ENCODE measurements at places on chromosomes 7 and 10. TPM values are rescaled to one million over a fixed set of nuclear protein-coding genes. Genes with fewer than 3 reads are reported as not detected.

The FLNC gene
- 591 TPM for total RNA-seq

The ANXA8L1 gene
- 1.2 TPM for total RNA-seq

The ACSL5 gene
- total RNA-seq: 6.3 TPM

The TUBB8 gene
- not detected for total RNA-seq

The TRPV5 gene
- total RNA-seq: not detected

The MOSPD3 gene
- total RNA-seq: 9.1 TPM

The SPOCK2 gene
- 12.7 TPM for total RNA-seq

The SLC16A12 gene
- 1.1 TPM for total RNA-seq

- DNase-seq: no peak
These were observed 376.7 kb upstream of the ZMIZ1 start for GRCh38 chr10:78692071-78692470.

- DNase-seq: no peak
These were observed 44.8 kb upstream of the CDK1 start for GRCh38 chr10:60733517-60733822.

- no peak for DNase-seq
These were observed 20.4 kb downstream of the CSGALNACT2 start for GRCh38 chr10:43158636-43159035.

DNA sequence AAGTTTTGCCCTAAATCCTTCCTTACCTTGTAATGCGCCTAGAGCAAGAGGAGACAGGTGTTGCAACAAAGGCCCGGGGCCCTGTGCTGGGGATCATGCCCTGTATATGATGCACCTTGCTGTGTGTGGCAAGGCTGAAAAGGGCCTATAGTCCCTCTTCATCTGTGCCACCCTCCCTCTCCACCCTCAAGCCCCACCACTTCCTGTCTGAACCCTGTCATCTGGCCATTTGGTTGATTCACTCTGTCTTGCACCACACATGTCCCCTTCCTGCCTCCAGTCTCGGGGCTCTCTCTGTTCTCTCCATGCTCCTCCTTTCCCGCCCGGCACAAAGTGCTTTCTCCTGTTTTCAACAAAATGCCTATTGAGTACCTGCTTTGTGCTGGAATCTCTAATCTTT lies 11.5 kb upstream of the MALSU1 start:
- no peak for DNase-seq

DNA sequence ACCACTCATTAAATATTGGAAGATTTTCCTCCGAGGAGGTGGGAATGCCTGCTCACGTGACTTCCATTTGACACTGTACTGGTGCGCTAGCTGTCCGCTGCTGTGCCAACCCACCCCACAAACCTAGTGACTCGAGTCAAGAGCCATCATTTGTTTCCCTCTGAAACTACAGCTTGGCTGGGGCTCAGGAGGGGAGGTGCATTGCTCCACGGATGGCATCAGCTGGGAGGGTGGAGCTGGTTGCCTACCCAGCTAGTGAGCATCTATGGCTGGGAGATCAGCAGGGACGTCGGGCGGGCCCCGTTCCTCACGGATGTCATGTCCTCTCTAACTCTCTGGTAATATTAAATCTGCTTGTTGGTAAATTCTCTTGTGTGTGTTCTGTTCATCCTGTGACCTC lies 9.5 kb upstream of the FOXL3 start:
- DNase-seq: no peak

DNA sequence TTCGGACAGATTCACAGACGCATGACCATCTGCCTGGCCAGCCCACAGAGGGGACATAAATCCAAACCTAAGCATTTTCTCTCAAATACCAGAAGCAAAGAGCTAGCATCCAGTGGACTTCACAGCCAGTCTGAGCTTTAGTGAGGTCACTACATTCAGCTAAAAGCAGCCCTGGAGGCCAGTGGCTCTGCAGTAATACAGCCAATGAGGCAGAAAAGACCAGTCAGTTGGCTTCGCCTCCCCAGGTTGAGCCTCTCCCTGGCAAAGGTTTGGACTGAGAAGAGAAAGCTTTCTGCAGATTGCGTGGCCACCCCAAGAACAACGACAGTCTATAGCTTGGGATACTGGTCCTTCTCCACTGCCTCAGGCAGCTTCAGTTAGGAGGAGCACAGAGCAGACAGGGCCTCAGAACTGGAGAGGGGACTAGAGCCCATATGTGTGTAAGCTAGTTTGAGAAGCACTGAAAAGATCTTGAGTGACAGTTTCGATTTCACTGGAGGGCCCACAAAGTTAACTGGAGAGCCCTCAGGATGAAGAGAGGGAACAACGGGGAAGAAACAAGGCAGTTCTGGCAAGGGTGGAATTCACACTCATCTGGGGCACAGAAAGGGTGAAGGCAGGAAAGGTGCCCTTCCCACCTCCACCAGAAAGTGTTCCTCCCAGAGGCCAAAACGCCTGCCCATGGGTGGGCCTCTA lies 3.8 kb downstream of the WDR91 start:
- no peak for DNase-seq

DNA sequence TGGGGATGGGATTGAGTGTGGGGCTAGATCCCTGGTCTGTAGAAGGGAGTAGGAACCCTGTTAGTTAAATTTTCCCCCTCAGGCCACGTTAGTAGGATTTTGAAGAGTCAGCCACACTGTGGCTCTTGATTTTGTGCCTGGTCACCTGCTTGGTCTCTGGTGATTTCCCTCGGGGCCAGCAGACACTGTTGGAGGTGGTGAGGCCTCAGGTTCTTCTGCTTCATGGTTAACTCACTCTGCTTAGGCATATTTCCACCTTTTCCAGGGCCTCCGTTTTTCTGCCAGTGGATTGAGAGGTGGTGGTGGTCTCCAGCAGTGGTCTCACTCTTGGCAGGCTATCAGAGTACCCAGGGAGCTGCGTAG lies 4.1 kb downstream of the TSPAN14 start:
- DNase-seq: no peak

GRCh38 chr10:101172741-101173140 lies 41.6 kb downstream of the TLX1 start:
- DNase-seq: no peak

- DNase-seq: no peak
These were observed 22.6 kb upstream of the VDAC2 start for GRCh38 chr10:75187961-75188426.

GRCh38 chr7:27888736-27889135 lies 148.8 kb downstream of the TAX1BP1 start:
- no peak for DNase-seq

GRCh38 chr10:51340366-51340765 lies 266.1 kb downstream of the PRKG1 start:
- DNase-seq: no peak

GRCh38 chr7:34823650-34824258 lies 165.7 kb downstream of the NPSR1 start:
- DNase-seq: peak; percentile 33

DNA sequence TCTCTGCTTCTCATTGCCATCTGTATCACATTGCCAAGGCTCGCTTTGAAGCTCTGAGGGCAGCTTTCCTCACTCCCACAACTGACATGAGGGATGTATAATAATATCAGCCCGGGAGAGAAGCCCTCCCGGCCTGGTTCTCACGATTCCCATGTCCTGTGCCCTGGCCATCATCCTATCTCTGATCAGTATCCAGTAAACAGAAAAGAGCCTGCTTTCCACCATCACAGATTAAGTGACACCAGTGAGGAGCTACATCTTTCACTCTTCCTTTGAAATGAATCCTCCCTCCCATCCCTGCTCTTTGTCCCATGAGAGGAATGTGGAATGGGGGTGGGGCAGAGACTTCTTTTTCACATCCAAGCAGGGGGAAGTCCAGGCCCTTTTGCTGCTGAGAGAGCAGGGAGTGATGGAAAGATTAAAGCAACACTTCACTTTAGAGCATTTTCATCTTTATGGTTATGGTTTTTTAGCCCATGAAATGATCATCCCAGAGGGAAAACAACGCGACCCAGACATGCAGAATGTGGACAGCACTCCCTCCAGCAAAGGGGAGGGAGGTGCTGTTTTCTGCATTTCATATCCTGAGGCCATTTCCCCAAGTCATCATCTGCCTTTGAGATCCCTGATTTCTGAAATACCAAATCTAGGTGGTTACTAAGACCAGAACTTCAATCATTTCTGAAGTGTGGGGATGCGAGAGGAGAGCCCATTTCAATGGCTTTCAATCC lies 84.6 kb upstream of the LYZL1 start:
- DNase-seq: no peak

- no peak for DNase-seq
These were observed 7.3 kb upstream of the LBX1 start for GRCh38 chr10:101236376-101237080.

- no peak for DNase-seq
These were observed 84.4 kb downstream of the LRRC4 start for GRCh38 chr7:127946847-127947246.

GRCh38 chr7:36928311-36928710 lies 204.0 kb upstream of the AOAH start:
- no peak for DNase-seq

DNA sequence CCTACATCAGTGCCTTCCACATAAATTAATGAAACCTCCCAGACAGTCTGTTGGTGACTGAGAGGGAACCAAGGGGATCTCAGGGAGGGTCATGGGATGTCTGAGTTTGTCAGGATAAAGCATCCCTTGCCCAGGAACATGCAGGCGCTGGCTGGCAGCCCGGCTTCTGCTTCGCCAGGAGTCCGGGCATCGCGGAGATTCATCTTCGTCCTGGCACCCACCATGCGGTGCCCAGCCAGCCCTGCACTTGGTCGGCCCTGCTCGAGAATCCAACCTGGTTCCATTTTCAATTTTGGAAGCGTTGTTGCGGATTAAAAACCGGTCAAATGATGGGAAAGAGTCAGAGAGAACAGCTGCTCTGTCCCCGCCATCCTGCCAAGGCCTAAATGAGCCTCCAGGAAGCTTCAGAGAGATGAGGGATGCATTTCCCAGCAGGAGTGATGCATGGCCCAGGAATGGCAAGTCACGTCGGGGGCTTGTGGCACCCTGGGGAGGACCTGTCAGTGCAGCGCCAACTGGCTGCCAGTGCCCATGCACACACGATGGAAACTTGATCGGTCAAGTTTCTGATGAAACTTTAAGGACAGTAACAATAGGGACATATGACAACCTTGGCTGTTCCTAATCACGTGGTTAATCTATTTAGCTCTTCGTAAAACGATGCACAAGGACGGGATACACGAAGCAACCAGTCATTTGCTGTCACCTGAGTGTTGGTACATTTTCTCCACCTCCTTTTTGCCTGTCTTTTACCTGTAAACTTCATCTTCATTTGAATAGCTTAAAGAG lies 260.8 kb upstream of the MKI67 start:
- DNase-seq: no peak

DNA sequence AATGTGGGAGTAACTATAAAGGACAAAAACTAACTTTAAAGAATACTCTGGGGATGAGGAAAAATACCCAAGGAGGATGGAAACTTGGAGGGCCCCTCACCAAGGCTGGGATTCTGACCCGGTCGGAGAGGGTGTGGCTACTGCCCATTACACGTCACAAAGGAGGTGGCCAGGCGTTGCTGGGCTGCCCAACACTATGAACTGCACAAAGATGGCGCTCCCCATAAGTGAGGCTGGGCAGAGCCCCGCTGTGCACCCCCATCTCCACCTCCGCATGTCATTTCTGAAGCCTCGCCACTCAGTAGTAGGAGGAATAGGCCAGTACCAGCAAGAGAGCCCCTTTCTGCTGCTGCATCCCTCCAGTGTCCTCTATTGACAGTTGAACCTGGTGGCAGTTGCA lies 290.1 kb upstream of the ZNF32 start:
- no peak for DNase-seq

- no peak for DNase-seq
These were observed 65.0 kb downstream of the GRM8 start for GRCh38 chr7:127187740-127188139.

GRCh38 chr10:125672884-125673283 lies 10.1 kb downstream of the TEX36 start:
- no peak for DNase-seq

- no peak for DNase-seq
These were observed 23.3 kb downstream of the GALNT17 start for GRCh38 chr7:71155236-71155635.

DNA sequence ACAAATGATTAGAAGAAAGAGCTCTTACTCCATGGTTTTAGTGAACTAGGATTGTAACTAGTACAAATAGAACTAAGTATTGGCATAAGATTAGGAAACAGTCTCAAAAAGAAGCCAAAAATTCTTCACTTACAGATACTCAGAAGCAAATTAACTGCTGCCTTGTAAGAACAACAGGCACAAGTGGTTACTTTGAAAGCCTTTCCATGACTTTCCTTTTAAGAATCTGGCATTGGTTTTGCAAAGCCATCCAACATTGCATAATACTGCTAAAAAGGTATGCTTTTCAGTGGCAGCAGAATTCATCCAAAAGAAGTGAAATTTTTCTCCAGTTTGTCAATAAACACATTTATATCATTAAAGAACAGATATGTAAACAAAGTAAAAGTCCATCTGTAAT lies 126.8 kb upstream of the ODAD2 start:
- no peak for DNase-seq

- DNase-seq: no peak
These were observed 28.9 kb downstream of the NRF1 start for GRCh38 chr7:129640400-129640799.

DNA sequence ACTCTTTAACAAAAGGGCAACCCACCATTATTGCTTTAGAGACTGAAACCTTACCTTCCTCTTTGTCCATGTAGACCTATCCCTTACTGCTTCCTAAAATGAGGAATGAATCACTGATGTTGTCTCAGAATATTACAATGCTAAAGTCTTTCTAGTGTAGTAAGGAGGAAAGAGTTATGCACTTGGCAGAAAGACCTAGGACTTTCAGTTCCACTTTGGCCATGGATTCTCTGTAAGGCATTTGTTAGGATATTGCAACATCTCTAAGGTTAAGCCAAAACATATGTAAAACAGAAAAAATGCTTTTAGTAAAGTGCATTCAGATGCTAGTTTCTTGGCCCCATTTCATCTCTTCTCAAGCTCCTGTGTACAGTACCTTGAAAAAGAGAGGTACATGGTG lies 230.9 kb downstream of the PARD3 start:
- no peak for DNase-seq
